Activated T-helper 17 cell treated with anti-CD3 and anti-CD28 coated beads, Interleukin-2, amount 50 U/mL, for 72 hours (primary cell): ENCODE measurements at places on chromosomes 4 and X.

GRCh38 chr4:80897537-80898303, 132.8 kb upstream of the BMP3 start:
- peak; percentile 29 for ATAC-seq

GRCh38 chr4:41644288-41644914, 104.1 kb downstream of the PHOX2B start:
- no peak for ATAC-seq

DNA sequence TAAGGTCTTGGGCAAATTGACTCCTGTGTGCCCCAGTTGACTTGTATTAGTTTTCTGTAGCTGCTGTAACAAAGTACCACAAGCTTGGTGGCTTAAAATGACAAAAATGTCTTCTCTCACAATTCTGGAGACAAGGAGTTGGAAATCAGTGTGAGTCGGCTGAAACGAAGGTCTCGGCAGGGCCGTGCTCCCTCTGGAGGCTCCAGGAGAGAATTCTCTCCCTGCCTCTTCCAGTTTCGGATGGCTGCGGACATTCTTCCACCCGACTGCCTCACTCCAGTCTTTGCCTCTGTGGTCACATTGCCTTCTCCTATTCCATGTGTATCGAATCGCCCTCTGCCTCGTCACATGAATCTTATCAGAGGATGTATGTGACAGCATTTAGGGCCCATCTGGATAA, 66.0 kb upstream of the PHOX2B start:
- no peak for ATAC-seq

DNA sequence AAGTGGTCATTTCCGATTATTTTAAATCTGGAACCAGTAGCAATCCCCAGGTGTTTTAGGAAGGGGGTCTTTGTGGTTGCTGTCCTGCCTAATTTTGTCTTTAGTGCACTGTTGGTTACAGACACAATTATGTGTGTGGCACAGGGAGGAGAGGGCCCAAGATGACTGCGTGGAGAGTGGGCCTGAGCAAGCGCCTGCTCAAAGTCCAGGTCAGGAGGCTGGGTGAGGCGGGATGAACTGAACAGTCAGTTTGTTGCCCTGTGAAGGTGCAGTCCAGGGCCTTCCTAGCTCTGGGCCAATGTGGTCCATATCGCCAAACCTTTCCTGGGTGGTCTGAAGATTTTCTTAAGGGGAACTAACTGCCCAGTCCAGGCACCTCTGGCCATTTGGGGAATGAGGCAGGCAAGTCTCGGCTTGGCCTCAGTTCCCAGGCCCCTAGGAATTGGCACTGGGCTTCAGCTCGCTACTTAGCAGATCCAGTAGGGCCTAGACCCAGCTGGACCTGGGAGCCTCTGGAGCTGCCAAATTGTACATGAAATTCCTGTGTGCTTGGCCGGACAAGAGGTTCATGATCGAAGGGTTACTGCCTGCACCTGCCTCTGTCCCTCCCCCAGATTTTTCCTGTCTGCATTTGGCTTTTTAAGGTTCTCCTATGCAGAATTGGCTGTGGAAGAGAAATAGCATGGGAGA, 47.6 kb downstream of the ANAPC4 start:
- ATAC-seq: no peak

GRCh38 chr4:109990261-109991257, 77.9 kb downstream of the EGF start:
- peak; percentile 30 for ATAC-seq

DNA sequence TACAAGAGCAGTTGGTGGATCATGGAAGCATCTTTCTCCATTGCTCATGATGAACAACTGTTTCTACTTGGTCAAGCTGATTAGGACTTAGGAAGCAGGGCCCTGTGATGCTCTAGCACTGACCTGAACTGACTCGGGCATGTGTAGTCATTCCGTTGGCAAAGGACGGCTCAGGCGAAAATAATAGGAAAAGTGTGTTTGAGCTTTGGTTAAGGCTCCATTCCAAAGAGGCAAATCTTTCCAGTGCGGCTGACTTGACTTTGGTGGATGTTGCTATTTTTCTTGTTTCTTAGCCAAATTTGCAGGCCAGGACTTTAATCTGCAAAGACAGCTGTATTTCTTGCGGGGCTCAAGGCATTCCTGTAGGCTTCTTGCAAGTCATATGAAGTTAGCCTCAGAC, 39.5 kb downstream of the ZNF518B start:
- no peak for ATAC-seq

DNA sequence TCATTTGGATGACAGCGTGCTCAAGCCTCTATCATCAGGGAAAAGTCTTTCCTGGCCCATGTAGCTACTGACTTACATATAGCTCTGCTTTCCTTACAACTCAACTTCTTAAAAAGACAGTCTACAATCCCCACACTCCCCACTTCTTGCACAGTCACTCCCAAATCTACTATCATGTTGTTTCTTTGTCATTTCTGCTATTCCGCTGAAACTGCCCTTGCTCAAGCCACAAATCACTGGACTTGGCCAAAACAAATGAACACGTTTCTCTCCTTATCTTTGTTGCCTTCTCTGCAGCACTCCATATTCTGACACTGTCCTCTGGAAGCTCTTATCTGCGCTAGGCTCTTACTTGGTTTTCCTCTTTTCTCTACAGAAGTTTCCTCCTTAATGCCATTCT, 28.2 kb downstream of the GPRIN3 start:
- ATAC-seq: no peak

DNA sequence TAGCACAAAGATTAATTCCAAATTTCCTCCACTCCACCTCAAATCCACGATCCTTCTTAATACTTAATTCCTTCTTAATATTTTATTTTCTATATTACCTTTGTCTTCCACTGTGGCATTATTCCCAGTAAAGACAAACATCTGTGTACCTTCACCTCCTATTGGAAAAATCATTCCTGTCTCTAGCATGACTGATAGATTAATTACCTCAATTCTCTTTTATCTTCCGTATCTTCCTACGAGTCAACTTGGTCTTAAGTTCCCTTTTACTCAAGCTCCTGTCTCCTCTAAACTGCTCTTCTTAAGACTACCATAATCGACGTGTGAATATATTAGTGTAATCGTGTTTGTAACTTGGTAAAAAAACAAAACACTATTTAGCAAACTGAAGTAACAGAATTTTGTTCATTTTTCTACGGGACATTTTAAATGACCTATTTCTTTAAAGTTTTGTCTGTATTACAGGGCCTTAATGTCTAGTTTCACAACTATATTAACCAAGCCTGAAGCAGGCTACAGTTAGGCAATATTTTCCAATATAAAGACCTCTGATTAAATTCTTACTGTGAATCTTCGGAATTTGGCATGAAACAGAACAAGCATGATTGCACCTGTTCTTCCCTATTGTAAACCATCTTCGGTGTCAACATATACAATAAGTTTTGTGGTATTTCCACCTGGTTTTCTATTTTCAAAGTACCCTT, 1.1 kb upstream of the USP38 start:
- no peak for ATAC-seq

DNA sequence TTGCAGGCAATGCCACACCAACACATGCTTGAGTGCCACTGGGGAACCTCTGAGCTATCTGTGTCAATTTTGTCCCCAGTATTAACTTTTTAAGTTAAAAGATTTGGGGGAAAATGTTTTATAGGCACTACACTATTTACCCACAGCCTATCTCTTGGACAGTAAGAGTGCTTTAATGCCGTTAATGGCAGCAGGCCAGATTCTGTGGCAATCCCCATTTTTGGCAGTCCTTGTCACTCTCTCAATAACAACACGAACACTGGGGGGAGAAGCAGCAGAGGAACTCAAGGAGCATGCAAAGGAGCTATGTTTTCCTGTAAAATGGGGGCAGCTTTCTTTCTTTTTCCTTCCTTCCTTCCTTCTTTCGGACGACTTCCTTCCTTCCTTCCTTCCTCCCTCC, 168.6 kb downstream of the NSUN7 start:
- no peak for ATAC-seq

GRCh38 chrX:258291-259040, 22.7 kb upstream of the PLCXD1 start:
- no peak for ATAC-seq

DNA sequence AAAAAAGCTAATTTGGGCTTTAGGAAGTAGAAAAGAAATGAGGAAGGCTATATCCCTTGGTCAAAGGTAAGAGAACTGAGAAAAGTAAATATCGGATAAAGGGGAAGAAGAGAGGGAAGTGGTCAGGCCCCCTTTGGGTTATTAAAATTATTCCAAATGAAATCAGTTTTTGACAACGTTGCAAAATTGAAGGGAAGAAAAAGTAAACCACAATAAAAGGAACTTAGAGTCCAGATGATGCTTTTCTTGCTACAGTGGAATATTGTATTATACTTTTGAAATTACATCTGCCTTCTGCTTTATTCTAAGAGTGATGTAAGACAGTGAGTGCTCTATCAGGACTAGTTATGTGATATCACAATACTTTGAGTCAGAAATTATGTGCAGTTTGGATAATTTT, 59.4 kb upstream of the RBPJ start:
- ATAC-seq: no peak

- no peak for ATAC-seq
Measured at GRCh38 chrX:148070504-148070877, 89.4 kb downstream of the FMR1NB start.

- ATAC-seq: no peak
Measured at GRCh38 chr4:159062381-159062780, 40.5 kb upstream of the RAPGEF2 start.

GRCh38 chrX:431492-432111, 44.9 kb upstream of the PPP2R3B start:
- no peak for ATAC-seq

- peak; percentile 64 for ATAC-seq
Measured at GRCh38 chr4:155442267-155443105, 65.7 kb upstream of the MAP9 start.

GRCh38 chrX:10856797-10857196, 236.4 kb upstream of the MID1 start:
- ATAC-seq: no peak

DNA sequence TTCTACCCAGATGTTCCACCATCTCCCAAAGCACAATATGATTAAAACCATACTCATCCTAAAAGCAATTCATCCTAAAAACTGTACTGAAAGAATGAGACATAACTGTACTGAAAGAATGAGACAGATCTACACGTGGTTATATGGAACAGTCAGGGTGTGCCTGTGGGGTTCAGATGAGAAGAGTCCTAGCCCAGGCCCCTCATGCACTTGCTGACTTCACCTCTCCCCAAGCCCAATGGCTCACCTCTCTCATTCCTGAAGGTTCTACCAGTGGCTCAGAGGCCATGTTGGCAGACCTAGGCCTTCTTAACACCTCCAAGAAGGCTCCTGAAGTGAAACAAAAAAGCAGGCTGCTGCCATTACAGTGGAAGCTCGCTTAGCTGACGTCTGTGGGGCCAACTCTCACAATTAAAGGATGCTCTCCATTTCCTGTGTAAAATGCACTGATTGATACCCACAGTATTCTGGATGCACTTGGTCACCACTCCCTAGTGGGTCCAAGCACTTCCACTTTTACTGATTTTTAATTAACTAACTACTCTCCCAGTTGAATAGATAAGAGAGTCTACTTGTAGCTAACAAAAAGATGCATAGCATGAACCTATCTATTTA, 3.8 kb downstream of the PLAC1 start:
- ATAC-seq: peak; percentile 98

- peak; percentile 78 for ATAC-seq
Measured at GRCh38 chrX:154136627-154137161, 7.3 kb upstream of the OPN1LW start.

DNA sequence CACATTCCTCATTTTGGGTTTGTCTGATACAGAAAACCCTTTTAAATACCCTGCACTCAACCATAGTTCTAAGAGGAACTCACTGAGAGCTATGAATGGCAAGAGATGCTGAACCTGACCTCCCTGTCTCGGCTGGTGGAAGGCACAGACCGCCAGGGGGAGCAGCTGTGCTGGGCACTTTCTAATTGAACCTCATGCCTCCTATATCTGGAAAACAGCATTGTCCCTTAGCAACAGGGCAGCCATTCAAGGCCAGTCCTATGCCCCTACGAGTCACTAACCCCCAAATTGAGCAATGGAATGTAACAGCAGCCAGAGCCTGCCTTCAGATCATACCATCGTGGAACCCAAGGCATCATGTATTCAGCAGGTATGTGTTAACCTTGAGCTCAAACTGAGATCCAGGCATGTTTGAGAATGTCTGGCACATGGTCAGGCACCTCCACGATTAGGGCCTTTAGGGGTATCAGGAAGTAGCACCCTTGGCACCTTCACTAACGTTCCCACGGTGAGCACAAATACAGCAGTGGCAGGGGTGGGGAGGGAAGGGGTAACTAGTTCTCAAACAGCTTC, 5.1 kb downstream of the USP27X start:
- ATAC-seq: peak; percentile 41

GRCh38 chrX:95383778-95384177, 1300.9 kb upstream of the DIAPH2 start:
- ATAC-seq: no peak

DNA sequence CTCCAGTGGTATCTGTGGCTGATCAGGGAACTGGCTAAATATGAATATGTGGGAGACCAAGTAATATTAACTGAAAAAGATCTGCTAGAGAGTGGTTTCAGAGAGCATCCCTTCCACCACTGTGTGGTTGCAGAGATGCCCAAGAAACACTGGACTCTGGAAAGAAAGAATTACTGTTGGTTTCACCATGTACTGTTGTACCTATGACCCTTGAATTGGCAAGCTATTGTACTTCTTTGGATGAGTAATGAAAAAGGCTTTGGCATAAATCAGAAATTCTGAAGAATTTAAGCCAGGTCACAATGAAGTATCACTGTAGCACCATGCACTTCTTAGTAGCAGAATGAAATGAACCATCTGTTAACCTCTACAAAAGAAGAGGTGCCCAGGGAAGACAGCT, 134.4 kb upstream of the INTU start:
- no peak for ATAC-seq

GRCh38 chr4:137463377-137464003, 68.8 kb downstream of the PCDH18 start:
- ATAC-seq: no peak

DNA sequence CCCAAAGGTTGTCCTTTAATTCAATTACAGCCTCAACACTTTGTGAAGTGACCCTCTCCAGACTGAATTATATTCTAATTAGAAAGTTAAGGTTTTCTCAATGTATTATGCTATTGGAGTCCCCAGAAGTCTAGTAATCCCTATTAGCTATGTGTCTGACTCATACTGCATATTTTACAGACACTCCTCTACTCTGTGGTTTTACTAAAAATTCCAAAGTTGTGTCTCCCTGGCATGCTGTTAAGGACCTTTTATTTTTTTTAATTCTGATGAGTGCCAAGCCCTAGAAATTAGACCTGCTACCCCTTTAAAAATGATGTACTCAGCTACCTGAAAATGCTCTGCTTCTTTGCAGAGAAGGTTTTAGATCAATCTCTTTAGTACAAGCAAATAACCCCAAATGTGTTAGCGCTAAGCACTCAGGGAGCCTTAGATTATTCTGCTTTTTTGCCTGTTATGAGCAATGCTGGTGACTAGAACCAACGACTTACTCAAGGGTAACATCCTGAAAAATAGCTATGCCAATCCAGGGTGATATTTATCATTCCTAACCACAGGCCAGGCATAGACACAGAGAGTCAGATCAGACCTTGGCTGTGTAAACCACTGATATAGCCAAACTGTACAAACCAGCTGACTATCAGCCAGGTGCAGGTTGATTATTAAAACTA, 26.1 kb upstream of the CXCL13 start:
- peak; percentile 51 for ATAC-seq
